Urinary bladder (tissue), 4 donors: ENCODE measurements at places on chromosomes 7 and 10.

GRCh38 chr7:86978808-86979506 is 80.5 kb downstream of the ELAPOR2 start:
- DNase-seq: no peak

- DNase-seq: no peak
Observed at GRCh38 chr7:29839302-29839701, 33.0 kb downstream of the WIPF3 start.

DNA sequence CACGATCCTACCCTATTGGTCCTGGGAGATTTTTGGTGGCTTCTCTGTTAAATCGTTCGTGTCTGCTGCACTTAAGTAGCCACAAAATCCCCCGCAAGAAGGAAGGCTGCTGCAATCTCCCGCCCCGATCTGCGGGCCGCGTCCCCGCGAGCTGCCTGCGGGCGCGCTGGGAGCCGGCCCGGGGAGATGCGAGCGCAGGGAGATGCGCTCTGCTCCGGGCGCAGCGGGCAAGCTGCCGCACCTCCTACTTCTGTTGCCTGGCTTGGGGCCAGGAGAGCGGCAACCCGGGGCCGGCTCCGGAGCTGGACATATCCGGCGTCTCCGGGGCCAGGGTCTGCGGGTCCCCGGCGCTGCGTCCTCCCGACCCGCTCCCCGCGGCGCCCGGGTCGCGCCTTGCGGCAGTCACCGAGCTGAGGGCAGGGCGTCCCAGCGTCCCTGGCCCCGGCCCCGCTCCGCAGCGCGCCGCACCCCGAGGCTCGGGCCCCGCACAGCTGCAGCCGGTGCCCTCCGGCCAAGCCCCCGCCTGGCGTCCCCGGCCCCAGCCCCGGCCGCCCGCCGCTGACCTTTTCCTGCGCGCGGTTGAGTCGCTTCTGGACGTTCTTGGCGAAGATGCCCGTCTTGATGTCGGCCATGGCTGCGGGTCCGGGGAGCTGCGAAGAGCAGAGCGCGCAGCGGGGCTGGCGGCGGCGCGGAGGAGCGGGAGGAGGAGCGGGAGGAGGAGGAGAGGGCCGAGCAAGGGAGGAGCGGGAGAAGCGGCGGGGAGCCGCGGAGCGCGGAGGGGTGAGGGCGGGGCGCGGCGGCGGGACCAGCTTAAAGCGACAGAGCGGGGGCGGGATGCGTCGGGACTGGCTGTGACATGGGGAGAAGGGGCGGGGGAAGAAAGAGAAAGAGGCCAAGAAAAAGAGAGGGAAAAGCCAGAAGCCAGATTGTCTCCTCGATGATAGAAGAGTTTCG is at the start of gene AMPH:
AMPH (minus strand) TSS at position 654 of the 954 bp plus-strand sequence; CDS start at position 632, 22 bp downstream.
- no peak for DNase-seq

DNA sequence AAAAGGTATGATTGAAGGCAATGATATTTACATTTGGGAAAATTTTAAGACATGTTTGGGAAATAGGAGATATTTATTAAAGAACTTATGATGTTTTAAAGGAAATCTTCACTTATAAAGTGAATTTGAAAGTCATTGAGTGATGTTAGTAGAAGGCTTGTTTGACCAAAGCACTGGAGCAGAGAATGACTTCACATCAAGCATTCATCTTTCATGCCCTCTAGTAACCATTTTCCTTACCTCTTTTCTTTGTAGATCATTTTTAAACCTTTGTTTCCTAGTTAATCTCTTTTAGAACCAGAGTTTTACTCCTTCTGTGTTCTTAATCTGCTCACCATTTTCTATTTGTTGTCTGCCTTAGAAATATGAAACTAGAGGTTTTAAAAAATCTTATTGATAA is 111.3 kb upstream of the FOXP2 start:
- DNase-seq: no peak

DNA sequence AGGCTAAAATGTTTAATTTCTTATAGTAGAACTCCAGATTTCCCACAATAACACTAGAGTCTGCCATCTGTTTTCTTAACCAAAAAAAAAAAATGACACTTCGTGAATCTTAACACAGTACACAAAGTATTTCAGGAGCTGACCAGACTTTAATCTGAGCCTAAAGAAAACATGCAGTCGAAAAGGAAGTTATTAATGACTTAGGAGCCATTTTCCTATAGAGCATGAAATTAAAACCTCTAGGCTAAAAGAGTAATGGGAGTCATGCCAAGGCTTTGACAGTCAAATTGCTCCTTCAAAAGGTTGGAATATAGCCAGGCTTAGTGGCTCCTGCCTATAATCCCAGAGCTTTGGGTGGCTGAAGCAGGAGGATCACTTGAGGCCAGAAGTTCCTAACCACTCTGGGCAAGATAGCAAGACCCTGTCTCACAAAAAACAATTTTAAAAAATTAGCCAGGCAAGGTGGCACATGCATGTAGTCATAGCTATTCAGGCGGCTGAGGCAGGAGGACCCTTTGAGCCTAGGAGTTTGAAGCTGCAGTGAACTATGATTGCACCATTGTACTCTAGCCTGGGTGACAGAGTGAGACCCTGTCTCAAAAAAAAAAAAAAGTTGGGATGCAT is 13.6 kb downstream of the MICU1 start:
- DNase-seq: no peak

DNA sequence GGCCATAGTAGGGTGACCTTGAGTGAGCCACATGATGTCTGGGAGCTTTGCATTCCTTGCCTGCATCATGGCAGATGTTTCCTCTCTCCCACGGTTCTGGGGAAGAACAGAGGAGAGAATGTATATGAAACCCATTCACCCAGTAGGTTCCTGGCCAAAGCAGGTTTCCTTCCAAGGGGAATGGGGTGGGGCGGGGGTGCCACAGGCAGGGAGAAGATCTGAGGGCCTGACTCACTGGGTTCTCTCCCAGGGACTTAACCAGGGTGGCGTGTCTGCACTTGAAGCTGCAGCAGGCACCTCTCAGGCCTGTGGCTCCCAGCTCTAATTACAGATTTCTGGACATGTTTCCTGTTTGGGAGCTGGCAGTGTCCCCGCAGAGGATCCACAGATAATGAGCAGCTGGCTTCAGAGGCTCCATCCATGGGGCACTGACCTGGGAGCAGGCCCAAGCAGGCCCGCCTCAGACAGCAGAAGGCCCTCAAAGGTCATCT is 50.2 kb upstream of the ZMIZ1 start:
- DNase-seq: no peak

GRCh38 chr7:129882531-129882930 is 70.2 kb downstream of the UBE2H start:
- no peak for DNase-seq

DNA sequence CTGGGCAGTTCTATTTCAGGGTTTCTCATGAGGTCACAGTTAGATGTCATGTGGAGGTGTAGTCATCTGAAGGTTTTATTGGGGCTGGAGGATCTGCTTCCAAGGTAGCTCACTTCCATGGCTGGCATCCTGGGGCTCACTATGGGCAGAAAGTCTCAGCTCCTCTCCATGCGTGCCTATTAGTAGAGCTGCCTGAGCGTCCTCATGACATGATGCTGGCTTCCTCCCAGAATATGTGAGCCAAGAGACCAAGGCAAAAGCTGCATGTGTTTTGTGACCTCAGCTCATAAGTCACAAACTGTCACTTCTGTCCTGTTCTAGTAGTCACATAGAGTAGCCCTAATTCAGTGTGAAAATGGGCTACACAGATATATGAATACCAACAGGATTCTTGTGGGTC is 524.4 kb downstream of the SUGCT start:
- DNase-seq: no peak

DNA sequence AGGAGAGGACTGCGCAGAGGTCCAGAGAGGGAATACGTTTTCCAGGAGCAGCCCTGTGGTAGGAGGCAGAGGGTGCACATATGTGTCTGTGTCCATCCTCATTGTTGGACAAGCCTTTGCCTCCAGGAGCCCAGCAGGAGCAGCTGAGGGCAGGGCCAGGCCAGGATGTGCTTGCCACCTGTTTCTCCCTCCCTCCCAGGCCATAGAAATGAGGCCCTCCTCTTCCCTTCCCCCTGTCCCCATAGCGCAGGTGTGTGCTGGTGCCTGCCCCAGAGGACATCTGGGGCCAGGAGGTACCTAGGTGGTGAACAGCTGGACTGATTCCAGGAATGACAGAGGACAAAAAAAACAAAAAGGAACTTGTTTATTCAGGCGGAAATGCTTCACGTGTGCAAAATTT is 10.5 kb upstream of the CXCL12 start:
- no peak for DNase-seq

- DNase-seq: no peak
Observed at GRCh38 chr7:90474284-90475210, 5.1 kb downstream of the PTTG1IP2 start.

GRCh38 chr10:121823993-121824463 is 103.8 kb downstream of the ATE1 start:
- DNase-seq: no peak

DNA sequence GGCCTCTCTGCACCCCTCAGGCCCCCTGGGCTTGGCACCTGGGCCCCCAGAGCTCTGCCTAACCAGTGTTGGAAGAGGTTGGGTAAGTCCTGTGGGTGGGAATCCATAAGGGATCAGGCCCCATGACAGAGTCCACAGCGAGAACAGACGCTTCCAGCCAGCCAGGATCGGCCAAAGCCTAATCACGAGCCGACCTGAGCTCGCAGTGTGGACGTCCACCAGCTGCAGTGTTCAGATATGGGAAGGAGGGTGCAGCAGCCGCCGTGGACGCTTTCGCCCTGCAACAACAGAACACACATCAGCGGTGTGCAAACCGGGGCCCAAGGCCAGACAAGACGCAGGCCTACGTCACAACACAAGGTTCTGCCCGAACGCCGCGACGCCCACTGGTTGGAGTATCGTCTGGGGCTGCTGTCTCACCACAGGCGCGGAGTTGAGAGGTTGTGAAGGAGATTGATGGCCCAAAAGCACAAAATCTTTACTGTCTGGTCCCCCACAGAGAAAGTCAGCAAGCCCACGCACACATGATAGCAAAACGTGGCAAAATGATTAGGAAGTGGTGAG is 102.1 kb downstream of the FOXL3 start:
- no peak for DNase-seq

GRCh38 chr7:38413784-38414183 is 140.3 kb upstream of the TARP start:
- no peak for DNase-seq

DNA sequence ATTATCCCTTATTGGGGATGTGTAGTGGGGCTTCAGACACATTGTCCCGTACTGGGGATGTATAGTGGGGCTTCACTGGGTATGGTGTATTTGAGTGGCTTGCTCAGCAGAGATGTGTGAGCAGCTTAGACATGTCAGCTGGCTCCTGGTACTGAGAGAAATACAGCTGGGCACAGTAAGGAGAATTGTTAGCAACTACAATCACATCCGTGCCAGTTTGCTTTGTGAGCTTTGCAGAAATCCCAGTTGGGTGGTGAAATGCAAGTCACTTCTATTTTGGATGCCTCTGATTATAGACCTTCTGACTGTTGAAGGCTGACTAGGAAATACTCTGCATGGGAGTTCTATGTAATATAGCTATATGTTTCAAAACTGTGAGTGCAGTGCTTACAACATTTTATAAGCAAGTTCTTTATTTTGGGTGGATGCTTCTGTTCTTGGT is 10.8 kb downstream of the CCNY start:
- no peak for DNase-seq

DNA sequence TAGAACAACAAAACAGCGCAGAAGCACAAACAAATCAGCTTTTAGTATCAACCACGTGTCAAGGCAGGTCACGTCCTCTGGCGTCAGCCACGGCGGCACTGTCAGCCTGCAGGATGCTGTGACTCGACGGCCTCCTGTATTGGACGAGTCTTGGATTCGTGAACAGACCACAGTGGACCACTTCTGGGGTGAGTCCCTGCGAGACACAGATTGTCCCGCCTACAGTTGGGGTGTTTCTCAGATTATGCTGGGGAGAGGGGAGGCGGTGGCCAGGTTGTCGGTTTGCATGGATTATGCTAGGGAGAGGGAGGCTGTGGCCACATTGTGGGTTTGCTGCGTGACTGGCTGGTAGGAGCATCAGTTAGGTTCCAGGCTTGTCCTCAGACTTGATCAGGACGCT is 9.7 kb downstream of the SUN1 start:
- DNase-seq: no peak

GRCh38 chr7:148661471-148661870 is 37.2 kb upstream of the CUL1 start:
- DNase-seq: no peak

- no peak for DNase-seq
Observed at GRCh38 chr7:51220226-51220625, 96.4 kb downstream of the COBL start.

DNA sequence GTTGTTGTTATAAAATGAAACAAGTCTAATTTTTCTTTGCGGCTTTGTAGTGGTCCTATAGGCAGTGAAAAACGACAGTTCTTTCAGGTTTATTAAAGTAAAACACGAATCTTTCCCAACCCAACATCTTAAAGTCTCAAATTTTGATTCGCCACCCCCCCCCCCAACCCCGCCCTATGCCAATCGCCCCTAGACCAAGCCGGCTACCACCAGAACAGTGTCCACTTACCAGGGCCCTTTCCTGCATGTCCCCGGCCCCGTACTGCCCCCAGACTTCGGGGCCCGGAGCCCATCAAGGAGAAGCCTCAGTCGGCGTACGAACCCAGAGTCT is 335 bp upstream of the CHCHD1 start:
- no peak for DNase-seq

GRCh38 chr7:36210291-36210922 is 57.4 kb downstream of the EEPD1 start:
- no peak for DNase-seq

GRCh38 chr10:72470666-72471065 is 115.9 kb upstream of the DNAJB12 start:
- DNase-seq: no peak

GRCh38 chr10:102413806-102414561 is 4.6 kb downstream of the PSD start:
- DNase-seq: no peak

DNA sequence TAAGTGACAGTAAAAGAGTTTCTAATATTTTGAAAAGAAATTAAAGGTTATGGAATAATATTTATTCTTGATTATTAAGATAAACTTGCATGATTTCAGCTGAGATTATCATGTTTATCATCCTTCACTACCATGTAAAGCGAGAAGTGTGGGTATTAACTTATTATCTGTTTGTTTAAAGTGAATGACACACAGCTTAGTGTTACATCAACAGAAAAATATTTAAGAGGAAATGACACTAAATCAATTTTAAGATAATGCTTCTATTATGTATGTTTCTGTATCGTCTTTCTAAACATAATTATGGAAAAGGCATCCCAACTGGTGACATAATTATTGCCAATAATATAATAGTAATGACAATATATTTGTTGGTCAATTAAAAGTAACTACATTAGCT is 213.1 kb downstream of the PCDH15 start:
- no peak for DNase-seq

DNA sequence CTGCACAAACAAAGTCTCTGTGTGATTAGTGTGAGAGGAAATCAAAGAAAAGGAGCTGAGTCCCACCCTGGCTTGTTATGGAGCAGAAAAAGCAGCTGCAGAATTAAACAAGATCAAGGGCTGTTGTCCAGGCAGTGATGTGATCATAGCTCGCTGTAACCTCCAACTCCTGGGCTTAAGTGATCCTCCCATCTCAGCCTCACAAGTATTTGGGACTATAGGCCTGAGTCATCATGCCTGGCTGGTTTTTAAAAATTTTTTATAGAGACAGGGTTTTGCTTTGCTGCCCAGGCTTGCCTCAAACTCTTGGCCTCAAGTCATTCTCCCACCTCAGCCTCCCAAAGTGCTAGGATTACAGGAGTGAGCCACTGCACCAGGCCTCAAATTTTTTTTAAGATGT is 88.9 kb downstream of the IPMK start:
- no peak for DNase-seq

GRCh38 chr10:19500959-19501358 is 315.3 kb upstream of the PLXDC2 start:
- DNase-seq: no peak
